ENCODE measurements at places on chromosomes 6 and 20.
A peak's percentile ranks its signal among the peaks of the same experiment; 100 is the strongest.

DNA sequence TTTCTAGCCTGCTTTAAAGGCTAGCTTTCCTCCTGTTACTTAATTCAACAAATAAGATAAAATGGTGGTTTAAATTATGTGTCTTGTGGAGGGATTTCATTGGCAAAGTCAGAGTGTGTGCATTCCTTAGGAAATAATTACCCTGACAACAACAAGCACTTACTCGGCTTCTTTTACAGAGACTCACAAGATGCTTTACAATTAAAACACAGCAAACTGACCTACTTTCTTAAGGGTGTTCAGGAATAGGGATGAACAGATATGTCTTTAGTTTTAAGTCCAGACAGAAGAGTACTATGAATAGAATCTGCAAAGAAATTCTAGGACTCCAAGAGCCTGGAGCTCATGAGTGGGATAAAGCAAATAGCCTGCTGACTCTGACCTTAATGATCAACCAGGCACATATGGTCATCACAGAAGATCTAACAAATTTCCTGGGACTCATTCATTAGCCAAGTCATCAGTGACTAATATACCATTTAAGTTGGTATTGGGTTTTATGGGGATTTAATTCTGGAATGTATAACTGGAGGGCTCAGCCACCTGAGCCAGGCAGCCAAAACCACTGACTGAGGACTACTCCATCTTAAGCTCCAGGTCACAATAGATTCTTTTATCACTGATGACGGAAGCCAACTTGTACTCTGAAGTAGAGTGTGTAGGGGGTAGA lies 161.8 kb upstream of the RIMS1 start:
- no peak for DNase-seq

- DNase-seq: no peak
Observed at GRCh38 chr6:22632581-22633145, 63.3 kb downstream of the HDGFL1 start.

- DNase-seq: no peak
Observed at GRCh38 chr20:51979226-51979625, 176.9 kb upstream of the SALL4 start.

DNA sequence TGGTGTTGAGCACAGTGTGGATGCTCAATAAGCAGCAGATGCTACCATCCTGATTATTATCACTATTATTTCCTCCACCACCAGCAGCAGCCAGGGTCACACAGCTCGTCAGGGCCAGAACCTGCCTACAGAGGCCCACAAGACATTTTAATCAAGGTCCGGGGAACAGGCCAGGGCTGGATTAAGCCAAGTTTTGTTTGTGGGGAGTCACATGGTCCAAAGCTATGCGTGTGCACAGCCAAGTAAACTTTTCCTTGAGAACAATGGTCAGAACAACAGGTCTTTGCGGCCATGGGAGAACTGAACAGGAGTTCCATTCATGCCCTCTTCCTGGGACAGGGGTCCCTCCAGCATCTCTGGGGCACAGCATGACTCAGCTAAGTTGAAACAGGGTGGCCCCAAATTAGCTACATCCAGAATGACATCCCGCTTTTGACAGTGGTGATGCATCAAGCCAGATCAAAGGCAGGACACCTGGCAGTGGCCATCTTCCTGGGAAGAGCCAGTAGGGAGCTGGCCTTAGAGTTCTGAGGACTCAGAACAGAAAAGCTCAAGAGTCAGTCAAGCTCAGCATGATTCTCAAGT lies 11.7 kb downstream of the SNTA1 start:
- peak; percentile 67 for DNase-seq

DNA sequence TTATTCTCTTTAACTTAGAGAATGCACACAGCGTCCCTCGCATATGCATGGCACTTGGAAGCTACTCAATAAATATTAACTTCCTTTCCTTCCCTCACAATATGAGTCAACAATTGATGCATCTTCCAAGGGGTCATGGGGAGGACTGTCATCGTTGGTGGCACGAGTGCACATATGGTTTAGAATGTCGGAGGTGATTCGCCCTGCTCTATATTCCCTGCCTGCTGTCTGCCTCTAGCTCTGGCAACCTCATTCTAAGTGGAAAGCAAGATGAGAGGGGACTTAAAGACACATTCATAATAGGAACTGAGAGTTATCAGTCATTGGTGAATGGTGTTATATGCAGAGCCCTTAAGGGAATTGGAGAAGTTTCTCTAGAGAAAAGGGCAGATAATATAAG lies 44.6 kb downstream of the MAK start:
- DNase-seq: no peak

GRCh38 chr20:62147125-62147524 lies 3.6 kb downstream of the SS18L1 start:
- no peak for DNase-seq

DNA sequence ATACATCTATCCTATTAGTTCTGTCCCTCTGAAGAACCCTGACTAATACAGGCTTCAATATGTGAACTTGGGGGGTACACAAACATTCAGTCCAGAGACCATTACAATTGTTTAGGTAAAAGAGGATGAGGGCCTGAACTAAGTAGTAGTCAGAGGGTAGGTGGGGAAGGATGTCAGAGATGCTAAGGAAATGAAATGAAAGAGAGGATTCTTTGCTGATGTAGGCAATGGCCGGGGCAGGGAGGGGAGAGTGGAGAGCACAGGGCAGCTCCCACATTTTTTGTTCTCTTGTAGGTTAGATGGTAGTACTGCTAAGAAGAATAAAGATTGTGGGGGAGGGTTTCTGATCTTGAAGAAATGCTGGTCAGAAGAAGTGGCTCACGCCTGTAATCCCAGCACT lies 60.8 kb downstream of the SOX4 start:
- DNase-seq: no peak

DNA sequence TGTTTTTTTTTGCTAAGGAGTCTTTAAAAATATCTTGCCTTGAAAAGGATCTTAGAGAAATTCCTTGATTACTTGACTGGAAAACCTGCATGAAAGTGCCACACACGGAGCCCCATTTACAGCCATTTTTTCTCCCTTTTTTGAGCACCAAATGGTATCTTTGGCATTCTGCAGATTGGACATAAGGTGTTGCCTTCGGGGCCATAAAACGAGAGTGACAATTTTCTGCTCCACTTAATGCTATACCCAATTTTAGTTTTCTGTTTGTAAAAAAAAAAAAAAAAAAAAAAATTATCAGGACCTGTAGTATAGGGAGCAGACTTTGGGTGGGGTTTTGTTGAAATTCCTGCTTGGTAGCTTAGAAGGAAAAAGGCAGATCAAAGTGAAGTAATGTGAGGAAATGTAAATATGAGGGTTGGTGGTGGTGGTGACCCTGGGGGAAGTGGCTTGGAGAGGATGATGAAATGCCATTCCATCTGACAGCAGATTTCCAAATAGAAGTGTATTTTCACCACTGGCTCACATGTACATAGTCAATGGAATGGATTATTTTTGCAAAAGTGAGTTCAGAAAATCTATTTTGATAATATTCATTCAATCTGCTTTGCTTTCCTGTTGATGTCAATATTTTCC lies 212.1 kb upstream of the SOX4 start:
- DNase-seq: no peak

GRCh38 chr6:116445102-116445501 lies 16.1 kb upstream of the CALHM6 start:
- no peak for DNase-seq

- DNase-seq: no peak
Observed at GRCh38 chr6:151044465-151045441, 179.3 kb downstream of the MTHFD1L start.

DNA sequence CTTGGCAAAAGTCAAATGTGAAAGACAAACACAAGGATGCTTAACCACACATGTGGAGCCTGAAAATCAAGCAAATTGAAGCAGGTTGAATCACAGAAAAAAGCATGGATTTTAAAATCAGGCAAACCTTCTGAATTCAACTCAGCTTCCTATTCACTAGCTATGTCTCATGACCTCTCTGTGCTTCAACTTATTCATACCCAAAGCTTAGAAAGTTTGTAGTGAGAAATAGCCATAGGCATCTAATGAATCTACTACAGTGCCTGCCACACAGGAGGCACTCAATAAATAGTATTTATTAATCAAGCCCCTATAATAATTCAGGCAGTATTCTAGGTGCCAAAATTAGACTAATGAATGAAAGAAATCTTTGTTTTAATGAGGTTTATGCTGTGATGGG lies 112.2 kb upstream of the TNFAIP3 start:
- no peak for DNase-seq

- no peak for DNase-seq
Observed at GRCh38 chr6:133092199-133092598, 149.0 kb upstream of the EYA4 start.

GRCh38 chr6:54516321-54516720 lies 208.1 kb downstream of the TINAG start:
- DNase-seq: no peak

DNA sequence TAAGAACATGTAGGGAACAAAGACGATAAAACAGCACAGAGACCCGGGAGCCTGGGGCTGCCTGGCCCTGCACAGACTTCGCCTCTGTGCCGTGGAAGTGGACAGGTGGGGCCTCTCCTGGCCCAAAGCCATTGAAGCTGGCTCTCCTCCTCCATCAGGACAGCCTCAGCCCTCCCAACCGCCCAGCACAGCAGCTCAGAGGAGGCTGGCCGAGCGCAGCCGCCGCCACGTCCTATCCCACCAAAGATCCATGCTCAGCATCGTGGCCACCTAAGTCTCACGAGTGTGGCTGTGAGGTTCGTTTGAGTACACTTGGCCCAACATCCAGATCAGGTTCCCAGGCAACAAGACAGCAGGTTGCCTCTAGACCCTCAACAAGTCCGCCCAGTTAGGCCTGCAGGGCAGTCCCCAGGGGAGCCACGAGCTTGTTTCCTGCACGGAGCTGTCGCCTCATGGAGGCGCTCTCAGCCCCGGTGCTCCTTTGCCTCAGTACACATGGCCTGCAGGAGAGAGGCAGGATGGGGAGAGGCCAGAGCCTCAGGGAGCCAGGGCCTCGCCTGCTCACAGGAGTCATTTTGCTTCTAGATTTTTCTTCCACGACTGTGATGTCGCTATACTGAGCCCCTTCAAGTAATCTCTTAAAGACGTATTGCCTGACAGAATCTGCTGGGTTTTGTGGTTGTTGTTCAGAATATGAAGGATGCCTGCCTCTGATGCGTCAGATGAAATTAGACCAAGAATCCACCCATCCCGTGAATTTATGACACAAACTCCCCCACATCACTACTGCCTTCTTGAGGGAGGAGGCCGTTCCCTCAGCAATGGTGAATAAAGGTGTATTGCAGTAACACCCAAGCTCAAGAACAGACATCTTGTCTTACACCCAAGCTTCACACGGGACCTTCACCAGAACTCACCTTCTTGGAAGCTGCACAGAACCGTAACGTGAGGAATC lies 102.7 kb downstream of the RNASET2 start:
- DNase-seq: no peak

DNA sequence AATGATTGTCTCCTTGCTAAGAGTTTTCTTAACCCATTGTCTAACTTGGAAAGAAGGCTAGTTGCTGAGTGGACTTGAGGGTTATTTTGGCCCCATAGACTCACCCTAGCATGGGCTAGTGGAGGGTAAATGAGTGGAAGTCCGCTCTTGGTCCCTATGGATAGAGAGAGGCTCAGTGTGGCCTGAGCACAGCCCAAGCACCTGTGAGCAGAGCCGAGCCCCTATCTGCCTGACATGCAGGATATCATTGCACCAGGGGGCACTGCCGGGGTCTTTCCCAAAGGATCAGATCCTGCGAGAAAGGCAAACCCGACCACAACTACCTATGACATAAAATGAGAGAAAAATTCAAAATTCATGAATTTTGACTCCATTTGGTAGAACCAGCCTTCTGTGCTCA lies 70.6 kb upstream of the GGTLC1 start:
- no peak for DNase-seq

- DNase-seq: no peak
Observed at GRCh38 chr6:168165373-168165772, 86.4 kb upstream of the FRMD1 start.

GRCh38 chr6:131910956-131911355 lies 40.2 kb downstream of the CCN2 start:
- DNase-seq: no peak

DNA sequence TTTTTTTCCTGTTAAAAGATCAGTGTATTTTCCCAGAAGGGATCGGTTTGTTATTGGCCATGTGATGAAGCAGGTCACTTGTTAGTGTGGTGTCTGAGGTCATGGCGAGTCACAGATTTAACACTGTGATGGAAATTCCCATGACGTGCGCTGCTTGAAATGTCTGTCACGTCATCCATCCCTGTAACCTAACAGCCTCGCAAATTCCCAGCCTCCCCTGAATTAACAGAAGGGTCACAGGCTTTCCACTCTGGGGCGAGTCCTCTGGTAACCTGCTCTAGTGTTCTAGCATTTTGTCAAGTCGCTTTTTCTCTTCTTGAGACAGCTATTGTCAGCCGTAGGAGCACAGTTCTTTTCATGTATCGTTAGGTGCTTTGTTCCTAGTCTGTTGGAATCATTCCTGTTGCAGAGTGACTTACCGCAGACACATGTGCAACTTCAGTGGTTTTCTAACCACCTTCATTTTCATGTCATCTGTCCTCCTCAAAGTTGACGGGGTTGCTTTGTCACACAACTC lies 137.2 kb downstream of the MAP3K4 start:
- DNase-seq: no peak

DNA sequence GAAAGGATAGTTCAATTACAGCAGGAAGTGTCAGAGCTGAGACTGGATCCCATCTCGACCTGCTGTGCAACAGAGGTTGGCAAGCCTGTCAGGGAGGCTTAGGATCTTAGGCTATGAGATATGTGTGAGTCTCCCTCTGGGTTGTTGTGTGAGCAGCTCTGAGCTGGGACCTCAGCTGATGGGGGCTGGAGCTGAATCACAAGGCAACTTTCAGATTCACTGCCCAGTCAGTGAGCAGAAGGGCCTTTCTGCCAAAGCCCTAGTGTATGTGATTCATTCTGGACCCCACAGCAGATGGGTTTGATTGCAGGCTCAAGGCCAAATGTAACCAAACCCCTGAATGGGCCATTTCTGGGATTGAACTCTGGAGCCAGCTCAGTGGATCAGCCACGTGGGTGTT lies 4.5 kb downstream of the PI3 start:
- no peak for DNase-seq

GRCh38 chr6:113651920-113652319 lies 205.2 kb upstream of the MARCKS start:
- DNase-seq: no peak

DNA sequence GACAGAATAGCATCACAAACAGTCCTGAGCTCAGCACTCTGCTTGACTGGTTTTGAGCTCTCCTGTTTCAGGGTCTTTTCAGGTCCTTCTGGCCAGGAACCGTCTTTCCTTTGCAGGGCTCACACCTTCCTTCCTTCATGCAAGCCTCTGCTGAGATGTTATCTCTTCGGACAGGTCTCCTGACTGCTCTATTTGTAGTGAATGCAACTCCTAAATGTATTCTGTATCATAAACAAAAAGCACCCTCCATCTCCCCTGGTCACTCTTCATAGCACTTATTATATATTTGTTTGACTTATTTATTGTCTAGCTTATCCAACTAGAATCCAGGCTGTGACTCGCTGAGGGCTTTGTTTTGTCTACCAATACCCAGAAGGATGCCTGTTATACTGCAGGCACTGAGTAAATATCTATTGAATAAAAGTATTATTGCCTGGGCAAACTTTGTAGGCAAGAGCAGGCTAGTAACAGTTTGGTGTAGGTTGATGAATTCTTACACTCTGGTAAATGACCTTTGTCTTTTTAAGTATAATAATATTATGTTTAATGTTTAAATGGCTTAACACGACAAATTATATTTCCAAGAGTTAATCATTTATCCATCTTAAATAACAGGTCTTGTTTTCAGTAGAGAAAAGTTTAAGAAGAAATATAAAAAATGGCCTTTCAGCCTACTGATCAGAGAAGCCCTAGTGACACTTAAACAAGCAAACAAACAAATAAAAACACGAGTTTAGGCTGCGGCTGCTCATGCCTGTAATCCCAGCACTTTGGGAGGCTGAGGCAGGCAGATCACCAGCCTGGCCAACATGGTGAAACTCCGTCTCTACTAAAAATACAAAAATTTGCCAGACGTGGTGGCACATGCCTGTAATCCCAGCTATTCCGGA lies 199.7 kb downstream of the BCAS1 start:
- DNase-seq: no peak

Measured in hypothalamus (tissue), 51 donors.